ENCODE measurements at places on chromosomes 4 and X.

GRCh38 chr4:113958766-113959538 lies 20.5 kb downstream of the ARSJ start:
- no peak for DNase-seq

- no peak for DNase-seq
These were observed 279.9 kb upstream of the SLIT2 start for GRCh38 chr4:19971829-19972228.

- no peak for DNase-seq
These were observed 442.5 kb upstream of the LCORL start for GRCh38 chr4:18463987-18464559.

GRCh38 chr4:47218631-47219030 lies 187.3 kb downstream of the GABRB1 start:
- no peak for DNase-seq

DNA sequence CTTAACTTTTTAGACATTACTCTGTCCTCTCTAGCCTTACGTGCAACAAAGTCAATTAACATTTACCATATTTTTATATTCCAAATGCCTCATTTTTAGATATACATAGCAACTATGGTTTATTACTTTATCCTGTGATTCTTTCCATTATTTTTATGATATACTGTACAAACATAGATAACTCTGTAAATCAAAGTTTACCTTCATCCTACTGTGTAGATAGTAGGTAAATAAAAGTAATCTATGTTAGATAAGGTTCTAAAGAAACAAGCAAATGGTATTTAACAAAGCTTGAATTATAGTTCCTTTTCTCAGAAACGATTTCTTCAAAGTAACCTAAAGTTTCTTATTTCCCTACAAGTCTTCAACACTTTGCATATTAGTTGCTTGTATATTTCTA lies 350.0 kb downstream of the GALNTL6 start:
- no peak for DNase-seq
